ENCODE measurements at places on chromosomes 13 and 19. TPM values are rescaled to one million over a fixed set of nuclear protein-coding genes. Genes with fewer than 3 reads are reported as not detected.

METTL21C gene
- not detected for total RNA-seq

JUNB gene
- 9.6 TPM for total RNA-seq

FXYD7 gene
- total RNA-seq = 1.1 TPM

REEP6 gene
- 8.7 TPM for total RNA-seq

SEMA6B gene
- total RNA-seq = 25.3 TPM

ZNF429 gene
- total RNA-seq = 16.0 TPM

RNASEH2A gene
- total RNA-seq = 74.5 TPM

CGB5 gene
- total RNA-seq = not detected

FBN3 gene
- total RNA-seq = 12.8 TPM

CEACAM20 gene
- total RNA-seq = not detected

ERICH6B gene
- not detected for total RNA-seq
